ENCODE measurements at places on chromosomes 4 and X. TPM values are rescaled to one million over a fixed set of nuclear protein-coding genes. Genes with fewer than 3 reads are reported as not detected.

GRCh38 chrX:103927030-103927429, 35.4 kb upstream of the TMSB15B start:
- no peak for DNase-seq

DNA sequence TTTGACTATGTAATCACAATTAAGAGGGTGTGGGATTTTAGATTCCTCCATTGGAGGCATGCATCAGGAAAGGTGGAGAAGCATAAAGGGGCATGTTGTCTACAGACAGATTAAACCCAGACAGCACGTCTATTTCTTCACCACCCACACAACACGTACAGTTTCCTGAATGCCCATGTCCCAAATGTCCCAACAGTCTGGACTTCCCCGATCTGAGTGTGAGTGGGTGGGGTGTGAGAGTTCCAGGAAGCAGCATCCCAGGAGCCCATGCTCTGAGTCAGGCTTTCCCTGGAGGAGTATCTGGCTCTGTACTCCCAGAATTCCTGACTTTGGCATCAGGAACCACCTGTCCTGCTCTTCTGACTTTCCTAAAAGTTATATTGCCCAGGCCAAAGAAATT, 30.8 kb upstream of the NDP start:
- peak; percentile 23 for DNase-seq

DNA sequence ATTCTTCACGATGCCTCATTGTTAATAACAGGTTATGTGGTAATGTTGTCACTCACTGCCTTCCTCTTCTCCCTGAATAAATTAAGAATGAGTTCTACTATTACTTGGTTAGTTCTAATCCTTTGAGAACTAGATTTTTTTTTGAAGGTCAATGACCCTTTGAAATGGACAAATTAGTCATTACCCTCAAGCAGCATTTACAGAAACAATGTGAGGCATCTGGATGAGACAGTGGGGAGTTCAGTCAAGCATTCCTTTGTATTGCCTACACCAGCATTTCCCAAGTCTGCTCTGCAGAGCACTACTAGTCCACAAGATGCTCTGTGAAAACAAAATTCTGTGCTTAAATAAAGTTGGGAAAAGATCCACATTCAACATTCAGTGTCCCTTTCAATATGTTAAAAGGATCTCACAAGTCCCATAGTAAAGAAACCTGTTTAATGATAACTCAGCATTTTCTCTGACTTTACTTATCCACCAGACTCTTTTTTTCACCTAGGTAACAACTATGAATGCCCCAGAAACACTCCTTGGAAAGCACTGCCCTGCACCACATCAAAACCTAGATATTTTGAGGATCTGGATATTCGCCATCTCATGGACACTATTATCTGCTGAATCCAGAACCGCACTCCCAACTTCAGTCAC, 60.6 kb downstream of the CHRDL1 start:
- peak; percentile 86 for DNase-seq

GC gene
- not detected for total RNA-seq

DNA sequence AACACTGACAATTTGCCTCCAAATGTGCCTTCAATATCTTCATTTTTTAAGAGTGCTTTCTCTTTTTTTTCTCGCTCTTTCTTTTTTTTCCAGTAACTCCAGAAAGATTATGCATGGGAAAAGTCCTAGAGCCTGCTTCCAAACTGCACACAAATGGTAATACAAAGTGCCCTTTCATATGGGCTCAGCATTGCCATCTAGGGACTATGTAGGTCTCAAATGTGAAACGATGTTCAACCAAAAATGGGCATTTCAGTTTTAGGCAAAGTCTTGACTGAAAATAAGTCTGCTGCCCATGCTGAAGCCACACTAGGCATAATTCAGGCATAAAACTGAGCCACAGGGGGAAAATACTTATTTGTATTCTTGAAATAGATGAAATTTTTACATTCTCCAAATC, 65.6 kb downstream of the SYNPO2 start:
- peak; percentile 34 for DNase-seq

Data from astrocyte (in vitro differentiated cells and primary cell).